Skin of body (tissue), 3 donors: ENCODE measurements at places on chromosomes 1 and 21.

GRCh38 chr1:160605205-160605604 lies 25.9 kb upstream of the CD84 start:
- no peak for DNase-seq

DNA sequence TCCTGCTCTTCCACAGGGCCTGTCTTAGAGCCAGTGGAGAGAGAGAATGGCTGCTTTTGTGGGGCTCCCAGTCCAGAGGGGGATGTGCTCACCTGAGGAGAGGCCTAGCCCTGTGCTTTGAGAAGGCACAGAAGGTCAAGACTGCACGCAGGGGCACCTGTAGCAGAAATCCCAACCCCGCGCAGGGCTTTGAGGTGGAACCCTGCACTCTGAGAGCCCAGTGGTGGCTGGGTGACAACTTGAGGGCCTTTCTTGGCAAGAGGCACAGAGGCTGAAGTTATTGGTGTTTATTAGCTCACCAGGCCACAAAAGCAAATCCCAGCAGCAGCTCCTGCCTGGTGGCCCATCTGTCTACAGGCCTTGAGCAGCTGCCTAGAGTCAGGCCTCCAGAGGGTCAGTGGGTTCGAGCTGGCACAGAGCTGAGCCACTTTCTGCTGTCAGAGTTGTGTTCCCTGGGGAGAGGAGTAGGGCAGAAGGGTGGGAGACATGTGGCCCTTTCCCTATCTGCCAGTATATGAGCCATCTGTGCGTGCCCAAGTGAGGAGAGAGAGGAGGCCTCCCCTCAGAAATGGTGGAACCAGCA lies 31.4 kb downstream of the SZRD1 start:
- DNase-seq, result no peak

- no peak for DNase-seq
Observed at GRCh38 chr1:170494369-170494768, 37.6 kb upstream of the GORAB start.

DNA sequence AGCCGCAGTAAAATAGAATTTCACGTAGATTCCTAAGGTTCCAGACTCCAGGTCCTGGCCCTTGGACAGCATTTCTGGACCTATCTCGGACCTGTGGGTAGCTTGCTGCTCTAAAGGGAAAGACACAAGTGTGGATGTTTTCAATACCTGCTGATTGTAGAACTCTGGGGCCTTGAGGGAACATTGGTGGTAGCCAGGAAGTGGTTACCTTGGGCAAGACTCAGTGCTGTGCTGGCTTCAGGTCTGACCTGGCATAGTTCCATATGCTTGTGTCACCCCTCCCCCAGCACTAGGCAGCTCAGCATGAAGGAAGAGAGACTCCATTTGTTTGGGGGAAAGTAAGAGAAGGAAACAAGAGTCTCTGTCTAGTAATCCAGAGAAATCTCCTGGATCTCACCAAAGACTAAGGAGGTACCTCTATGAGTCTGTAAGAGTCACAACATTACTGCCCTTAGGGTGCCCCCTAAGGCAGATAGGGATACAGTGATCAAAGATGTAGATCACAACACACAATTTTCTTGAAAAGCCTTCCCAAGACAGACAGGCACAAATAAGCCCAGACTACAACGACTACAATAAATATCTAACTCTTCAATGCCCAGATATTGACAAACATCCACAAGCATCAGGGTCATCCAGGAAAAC lies 398.8 kb downstream of the TGFB2 start:
- no peak for DNase-seq

- DNase-seq, result no peak
Observed at GRCh38 chr1:37699147-37699546, 6.8 kb downstream of the CDCA8 start.

- no peak for DNase-seq
Observed at GRCh38 chr1:169517558-169518186, 31.9 kb upstream of the SLC19A2 start.

- peak; percentile 71 for DNase-seq
Observed at GRCh38 chr21:44752671-44753235, 41.4 kb upstream of the TSPEAR start.

GRCh38 chr1:57620605-57621004 lies 196.7 kb upstream of the DAB1 start:
- DNase-seq, result no peak
